ENCODE measurements at places on chromosomes 12 and 14.
A peak's percentile ranks its signal among the peaks of the same experiment; 100 is the strongest.

DNA sequence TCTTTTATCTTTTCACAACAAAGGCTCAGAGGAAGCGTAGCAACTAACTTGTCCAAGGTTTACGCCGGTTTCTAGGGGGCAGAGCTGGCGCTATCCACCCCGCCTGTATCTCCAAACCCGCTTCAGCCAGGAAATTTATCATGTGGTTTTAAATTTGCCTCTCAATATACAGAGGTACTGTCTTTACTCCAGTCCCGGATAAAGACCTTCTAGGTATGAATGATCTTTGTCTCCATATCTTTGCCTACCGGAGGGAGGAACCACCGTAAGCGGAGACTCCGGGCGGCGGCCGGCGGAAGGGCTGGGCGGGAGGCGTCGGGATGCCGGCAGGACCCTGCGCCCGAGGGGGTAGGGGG is 693 bp upstream of the RIMKLB start:
- DNase-seq, result no peak

DNA sequence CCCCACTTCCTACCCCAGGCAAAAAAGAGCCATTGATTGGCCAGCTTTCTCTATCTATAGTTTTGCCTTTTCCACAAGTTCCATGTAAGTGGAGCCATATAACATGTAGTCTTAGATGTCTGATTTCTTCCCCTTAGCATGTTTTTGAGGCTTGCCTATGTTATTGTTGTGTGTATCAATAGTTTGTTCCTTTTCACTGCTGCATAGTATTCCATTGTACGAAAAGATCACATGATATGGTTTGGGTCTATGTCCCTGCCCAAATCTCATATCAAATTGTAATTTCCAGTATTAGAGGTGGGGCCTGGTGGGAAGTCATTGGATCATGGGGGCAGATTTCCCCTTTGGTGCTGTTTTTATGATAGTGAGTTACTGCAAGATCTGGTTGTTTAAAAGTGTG is 93.6 kb upstream of the RFLNA start:
- no peak for DNase-seq

DNA sequence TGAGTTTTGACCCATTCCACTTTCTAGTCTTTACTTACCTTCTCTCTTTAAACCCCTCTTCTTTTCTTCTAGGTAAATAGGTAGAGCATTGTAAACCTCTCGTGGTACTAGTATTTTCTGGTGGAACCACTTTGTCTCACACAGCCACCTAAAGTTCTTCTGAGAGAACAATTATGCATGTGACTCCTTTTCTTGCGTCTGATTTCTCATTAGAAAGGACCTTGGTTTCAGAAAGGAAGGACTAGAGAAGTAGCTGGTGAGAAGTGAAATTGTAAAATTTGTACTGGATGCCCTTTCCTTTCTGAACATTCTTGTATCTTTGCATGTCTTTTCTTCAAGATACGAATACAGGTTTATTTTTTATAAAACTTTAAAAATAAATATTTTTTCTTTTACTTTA is 99.0 kb downstream of the NUBPL start:
- no peak for DNase-seq

- DNase-seq, result no peak
Measured at GRCh38 chr12:81043979-81044740, 33.7 kb upstream of the ACSS3 start.

DNA sequence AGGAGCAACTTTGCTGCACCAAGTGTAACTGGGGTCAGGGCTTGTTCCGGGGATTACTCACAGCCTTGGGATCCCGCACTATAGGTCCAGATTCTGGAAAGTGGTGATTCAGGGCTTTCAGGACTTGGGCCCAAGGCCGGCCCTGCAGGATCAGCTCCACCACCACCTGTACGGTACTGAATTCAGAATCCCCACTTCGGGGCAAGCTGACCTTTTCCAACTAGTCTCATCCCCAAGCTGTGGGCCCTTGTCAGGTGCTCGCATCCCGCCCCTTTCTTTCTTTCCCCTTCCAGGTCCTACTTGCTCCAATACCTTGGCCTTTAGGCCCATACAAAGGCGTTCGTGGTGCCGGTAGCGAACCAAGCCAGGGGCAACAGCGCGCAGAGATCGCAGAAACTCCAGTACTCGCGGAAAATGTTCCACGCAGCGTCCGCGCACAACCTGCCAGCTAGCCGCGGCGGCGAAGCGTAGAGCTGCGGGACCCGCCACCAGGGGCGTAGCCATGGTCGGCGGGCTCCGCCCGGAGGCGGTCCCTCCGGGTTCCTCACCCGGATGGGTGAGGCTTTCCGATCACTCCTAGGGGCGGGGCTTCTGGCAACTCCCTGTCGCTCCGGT is 487 bp downstream of the TINF2 start:
- DNase-seq, result no peak

- no peak for DNase-seq
Measured at GRCh38 chr12:15481846-15482245, 159.5 kb downstream of the PTPRO start.

GRCh38 chr12:68962877-68963855 is 30.2 kb upstream of the CPM start:
- no peak for DNase-seq

- no peak for DNase-seq
Measured at GRCh38 chr12:6135071-6135470, 10.6 kb upstream of the VWF start.

DNA sequence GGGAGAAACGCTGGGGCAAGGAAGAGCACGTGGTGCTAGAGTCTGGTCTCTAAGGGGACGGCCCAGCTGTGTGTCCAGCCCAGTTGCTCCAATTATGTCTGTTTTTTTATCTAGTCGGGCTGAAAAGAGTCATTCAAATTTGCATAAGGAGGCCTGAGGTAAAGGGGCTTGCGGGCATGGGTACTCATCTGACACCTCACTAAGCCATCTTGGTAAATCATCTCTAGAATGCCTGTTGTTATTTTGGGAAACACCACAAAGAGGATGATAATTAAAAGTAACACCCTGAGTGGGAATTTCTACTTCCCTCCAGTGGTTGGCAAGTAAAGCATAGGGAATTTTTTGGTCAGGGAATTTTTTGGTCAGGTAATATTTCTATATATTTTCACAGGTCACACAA is 196.1 kb upstream of the ALG10B start:
- DNase-seq, result no peak

DNA sequence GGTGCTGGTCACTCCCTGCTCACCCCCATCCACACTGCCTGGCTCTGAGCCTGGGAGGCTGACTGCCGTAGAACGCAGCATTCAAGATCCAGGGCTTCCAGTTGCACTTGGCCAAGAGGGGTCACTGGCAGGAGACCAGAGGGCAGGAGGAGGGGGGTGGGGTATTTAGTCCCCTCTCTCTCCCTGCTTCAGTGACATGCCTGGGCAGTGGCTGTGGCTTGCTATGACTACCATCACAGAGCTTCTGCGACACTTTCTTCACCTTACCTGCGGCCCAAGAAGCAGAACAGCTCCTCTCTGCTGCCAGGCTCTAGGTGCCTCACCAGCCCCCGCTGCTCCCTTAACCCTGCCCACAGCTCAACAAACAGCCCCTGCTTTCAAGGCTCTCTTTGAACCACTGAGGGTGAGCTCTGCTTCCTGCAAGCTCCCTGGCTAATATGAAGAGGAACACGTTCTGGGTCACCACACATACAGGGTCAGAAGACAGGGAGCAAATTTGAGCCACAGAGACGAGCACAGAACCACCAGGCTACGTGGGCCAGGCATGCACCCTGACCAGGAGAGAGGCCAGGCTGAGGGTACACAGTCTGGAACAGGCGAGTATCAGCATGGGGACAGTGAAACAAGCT is 55.7 kb downstream of the ITPK1 start:
- no peak for DNase-seq

GRCh38 chr14:81394739-81395138 is 5.4 kb downstream of the STON2 start:
- DNase-seq, result no peak

- no peak for DNase-seq
Measured at GRCh38 chr12:111407377-111408115, 1.8 kb downstream of the SH2B3 start.

DNA sequence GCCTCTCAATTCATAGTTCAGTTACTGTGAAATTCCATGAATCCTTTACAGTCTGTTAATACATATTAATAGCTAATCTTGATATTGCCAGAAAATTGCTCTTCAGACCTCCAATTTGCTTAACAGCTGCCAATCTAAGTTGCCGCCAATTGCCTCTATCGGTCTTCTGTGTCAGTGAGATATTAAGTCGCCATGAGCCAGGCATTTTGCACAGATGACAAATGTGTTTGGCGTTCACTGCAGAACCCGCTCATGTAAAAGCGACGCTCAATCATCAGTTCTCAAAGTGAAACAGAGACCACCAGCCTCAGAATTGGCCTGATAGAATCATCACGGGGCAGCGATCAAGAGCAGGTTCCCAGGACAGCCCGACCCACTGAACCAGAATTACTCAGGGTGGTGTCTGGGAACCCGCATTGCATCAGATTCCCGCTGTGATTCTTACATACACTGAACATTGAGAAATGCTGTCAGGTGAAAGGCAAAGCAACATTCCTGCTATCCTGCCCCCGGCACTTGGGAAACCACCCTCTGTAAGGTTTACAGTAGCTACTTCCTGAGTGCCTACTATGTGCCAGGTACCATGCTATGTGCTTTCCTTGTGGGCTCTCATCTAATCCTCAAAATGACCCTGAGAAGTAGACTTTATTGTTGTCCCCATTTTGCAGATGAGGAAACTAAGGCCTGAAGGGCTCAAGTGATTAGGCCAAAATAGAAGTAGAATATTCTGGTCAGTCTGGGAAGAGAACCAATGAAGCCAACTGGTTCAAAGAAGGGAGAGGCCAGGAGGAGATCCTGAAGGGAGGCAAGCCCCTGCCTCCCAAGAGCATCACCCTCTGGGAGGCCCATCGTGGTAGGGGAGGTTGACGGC is 216.4 kb downstream of the SLC41A2 start:
- DNase-seq, result no peak

GRCh38 chr12:52246720-52247621 is 13.9 kb downstream of the KRT7 start:
- no peak for DNase-seq

- DNase-seq, result peak; percentile 36
Measured at GRCh38 chr12:52351196-52352059, 15.9 kb downstream of the KRT85 start.

GRCh38 chr14:54344445-54344844 is 52.4 kb upstream of the CDKN3 start:
- DNase-seq, result no peak

GRCh38 chr12:87290505-87290904 is 738.7 kb downstream of the C12orf50 start:
- no peak for DNase-seq

DNA sequence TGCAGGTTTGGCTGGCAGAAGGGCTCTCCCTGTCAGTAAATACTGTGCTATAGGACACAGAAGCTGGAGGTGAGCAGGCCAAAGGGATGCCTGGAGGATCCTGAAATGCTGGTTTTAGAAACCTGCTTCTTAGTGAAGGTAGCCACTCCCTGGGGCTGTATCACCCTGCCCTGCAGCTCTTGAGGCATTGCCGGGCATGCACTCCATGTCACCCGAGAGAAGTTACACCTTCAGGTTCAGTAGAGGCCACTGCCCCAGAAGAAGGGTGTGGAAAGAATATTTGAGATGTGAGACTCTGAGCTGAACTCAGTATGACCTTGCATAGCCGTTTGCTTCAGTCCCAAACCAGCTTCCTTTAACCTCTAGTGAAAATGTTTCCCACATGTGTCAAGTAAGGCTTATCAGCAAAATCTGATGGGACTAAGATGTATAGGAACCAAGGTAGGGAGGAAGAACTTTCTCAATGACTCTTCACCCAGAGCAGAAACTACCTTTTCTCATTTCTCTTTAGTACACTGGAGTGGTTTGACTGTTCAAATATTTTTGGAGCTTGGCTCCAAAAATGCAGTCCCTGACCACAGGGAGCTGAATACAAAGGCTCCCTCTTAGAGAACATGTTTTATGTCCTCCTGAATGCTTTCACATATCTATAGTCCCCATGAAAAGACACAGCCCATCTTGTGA is 164.5 kb upstream of the DYRK2 start:
- DNase-seq, result no peak

DNA sequence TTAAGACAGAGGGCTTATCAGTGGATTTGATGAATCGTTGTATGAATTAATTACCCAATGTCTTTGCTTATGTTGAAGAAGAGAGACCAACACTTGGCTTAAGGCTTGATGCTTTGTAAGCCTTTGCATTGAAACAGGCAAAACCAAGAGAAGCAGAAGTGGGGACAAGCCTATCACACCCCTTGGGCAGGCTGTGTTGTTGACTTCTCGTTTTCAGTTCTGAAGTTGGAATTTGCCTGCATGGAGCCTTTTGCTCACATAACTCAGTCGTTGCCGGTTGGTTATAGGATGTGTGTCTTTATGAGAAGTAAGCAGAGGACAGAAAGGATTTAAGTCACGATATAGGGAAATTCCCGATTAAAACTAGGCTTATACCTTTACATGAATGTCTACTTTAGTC is 94.7 kb downstream of the CCDC92 start:
- no peak for DNase-seq

- no peak for DNase-seq
Measured at GRCh38 chr14:60003991-60004390, 84.0 kb downstream of the LRRC9 start.

GRCh38 chr12:86914721-86915120 is 658.5 kb upstream of the MGAT4C start:
- DNase-seq, result no peak

GRCh38 chr12:84793558-84794367 is 118.8 kb downstream of the SLC6A15 start:
- DNase-seq, result no peak

- DNase-seq, result no peak
Measured at GRCh38 chr12:28513983-28514382, 323.7 kb downstream of the CCDC91 start.

DNA sequence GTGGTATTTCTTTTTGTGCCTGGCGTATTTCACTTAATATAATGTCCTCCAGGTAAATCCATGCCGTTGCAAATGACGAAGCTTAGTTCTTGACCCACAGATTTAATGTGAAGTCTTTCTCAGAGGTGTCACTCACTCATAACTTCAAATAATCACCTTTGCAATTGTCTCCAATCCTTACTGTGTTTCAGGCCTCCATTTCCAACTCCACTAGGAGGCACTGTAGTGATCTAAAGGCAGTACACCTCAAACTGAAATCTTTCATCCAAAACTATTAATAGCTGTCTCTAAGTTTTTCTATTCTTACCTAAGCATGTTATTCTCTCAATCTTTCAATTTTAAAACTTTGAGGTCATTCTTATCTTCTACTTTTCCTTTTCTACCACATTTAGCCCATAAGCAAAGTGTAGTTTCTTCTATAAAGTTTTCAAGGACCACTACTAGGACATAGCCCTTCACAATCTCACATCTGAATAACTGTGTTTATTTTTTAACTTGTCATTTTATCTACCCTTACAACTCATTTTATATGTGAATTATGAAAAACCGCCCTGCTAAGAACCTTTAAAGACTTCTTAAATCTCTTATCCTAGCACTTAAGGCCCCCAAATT is 25.5 kb upstream of the FBXO34 start:
- no peak for DNase-seq
